ENCODE measurements at places on chromosomes 6 and 20.

- DNase-seq = no peak
Observed at GRCh38 chr6:91761621-91762020, 1174.7 kb upstream of the MAP3K7 start.

GRCh38 chr6:12356983-12357972 is 67.1 kb downstream of the EDN1 start:
- no peak for DNase-seq

DNA sequence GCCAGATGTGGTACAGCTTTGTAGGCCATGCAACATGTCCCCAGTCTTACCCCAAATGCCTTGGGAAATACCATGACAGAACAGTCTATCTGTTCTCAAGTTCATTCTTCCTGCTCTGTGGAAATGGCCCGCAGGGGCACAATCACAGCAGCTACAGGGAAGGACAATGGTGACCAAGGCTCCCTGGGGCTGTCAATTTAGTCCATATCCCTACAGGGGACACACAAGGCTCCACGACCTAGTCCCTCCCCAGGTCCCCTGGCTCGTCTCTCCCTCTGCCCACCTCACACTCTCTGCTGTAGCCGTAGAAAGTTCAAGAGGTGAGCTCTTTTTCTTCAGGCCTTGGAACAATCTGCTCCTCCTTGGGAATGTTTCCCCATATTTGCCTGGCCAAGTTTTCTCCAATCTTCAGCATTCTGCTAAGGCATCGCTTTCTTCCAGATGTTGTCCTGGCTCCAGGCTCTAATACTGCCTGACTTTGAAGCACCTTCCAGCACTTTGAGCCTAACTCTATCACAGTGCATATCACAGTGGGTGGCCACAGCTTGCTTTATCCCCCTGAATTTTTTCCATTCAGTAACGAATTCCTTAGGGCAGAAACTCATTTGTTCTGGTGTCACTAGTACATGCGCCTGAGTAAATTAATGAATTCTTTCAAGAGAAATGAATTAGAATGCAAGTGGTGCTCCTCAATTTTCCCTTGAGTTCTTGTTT is 92.6 kb downstream of the MAP3K7 start:
- DNase-seq = no peak

- no peak for DNase-seq
Observed at GRCh38 chr20:50115041-50115512, 2.1 kb upstream of the UBE2V1 start.

GRCh38 chr20:59564171-59564570 is 40.2 kb upstream of the PHACTR3 start:
- DNase-seq = no peak

- no peak for DNase-seq
Observed at GRCh38 chr6:150212778-150213177, 69.9 kb downstream of the PPP1R14C start.

GRCh38 chr20:23820493-23820892 is 6.0 kb downstream of the CST2 start:
- DNase-seq = no peak

DNA sequence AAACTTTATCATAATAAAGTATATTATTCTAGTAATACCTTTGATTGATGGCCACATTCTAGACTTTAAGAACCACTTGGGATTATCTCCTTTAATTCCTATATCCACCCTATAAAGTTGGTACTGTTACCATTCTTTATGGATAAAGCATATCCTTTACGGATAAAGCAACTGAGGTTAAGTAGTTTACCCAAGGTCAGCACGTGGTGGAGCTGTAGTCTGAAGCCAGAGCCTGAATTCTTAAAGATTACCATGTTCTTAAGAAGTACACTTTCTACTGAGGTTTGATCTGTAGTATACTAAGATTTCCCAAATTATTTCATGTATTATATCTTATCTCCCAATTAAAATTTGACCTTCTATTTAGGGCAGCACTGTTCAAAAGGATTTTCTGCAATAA is 3.0 kb upstream of the NCOA7 start:
- DNase-seq = no peak

DNA sequence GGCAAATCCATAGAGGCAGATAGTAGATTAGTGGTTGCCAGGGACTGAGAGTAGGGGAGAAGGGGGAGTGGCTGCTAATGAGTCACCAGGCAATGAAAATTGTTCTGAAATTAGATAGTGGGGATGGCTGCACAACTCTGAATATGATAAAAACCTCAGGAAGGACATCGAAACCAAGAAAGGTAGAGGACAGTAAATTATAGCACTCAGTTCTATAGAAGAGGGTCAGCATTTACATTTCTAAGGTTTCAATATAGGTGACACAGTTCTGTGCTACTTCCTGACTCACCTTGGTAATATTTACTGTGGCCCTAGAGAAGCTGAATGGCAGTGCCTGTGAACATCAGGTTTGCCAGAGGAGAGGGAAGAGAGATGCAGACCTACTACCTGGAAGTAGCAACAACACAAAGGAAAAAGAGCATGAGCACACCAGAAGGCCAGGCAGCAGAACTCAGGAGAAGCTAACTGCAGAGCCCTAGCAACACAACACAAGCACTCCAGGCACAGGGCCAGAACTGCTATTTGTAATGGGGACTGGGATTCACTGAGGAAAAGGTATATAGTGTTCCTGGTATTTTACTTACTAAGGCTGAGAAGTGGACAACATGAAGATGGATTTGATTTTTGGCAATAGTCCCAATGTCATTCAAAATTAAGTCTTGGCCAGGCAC is 75.9 kb downstream of the PLCG1 start:
- no peak for DNase-seq

GRCh38 chr6:1527073-1527457 is 82.7 kb upstream of the FOXC1 start:
- DNase-seq = peak; percentile 73

- DNase-seq = no peak
Observed at GRCh38 chr20:51636123-51636522, 93.6 kb upstream of the NFATC2 start.

GRCh38 chr6:4291453-4292403 is 156.4 kb upstream of the ECI2 start:
- DNase-seq = no peak

DNA sequence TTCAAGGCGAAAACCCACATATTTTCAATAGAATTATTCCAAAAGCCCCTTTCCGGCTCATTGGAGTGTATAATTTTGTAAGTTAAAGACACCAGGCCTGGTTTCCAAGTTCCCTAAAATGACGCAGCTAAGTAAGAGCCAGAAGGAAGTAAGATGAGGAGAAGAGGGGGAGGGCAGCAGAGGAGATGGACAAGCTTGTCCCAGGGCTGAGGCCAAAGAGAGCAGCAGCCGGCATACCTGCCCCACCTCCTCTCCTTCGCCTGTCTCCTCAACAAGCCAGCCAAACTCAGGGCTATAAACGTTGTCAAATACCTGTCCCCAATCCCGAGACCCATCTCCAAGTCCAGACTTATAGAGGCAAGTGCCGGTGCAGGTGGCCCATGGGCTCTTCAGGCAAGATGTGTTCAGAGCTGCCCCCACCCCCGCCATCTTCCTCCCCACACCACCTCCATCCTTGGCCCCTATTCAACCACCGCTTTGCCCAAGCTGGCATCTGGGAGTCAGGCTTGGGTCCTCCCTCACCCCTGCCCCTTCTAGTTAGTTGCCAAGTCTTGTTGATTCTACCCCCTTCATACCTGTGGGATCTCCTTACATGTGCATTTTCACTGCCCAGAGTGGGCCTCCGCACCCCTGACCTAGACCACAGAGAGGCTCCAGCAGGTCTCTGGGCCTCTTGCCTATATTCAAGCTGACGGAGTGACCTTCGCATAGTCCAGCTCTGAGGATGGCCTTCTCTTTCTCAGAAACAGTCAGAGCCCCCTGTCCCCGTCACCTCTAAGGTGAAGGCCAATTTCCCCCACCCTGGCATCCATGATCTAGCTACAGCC is 75.7 kb upstream of the SIRPA start:
- DNase-seq = no peak

- DNase-seq = no peak
Observed at GRCh38 chr6:159444056-159444760, 248.8 kb downstream of the SOD2 start.

GRCh38 chr6:5215159-5215558 is 45.6 kb downstream of the LYRM4 start:
- no peak for DNase-seq

GRCh38 chr6:52518279-52518945 is 58.4 kb downstream of the TRAM2 start:
- no peak for DNase-seq

DNA sequence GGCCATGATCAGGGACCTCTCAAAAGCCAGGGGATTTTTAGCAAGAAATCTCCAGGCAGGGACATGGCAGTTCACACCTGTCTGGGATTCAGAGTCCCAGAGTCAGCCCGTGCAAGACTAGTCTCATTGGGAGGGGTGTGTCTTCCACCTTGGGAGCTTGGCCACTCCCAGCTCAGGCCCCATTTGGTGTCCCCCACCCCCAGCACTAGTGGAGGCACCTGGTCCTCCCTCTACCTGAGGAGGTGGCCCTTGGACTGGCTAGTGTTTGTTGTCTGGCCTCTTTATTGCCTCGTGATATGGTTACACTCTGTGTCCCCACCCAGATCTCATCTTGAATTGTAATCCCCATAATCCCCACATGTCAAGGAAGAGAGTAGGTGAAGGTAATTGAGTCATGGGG is 140.8 kb upstream of the PHACTR3 start:
- DNase-seq = no peak

- DNase-seq = no peak
Observed at GRCh38 chr20:52965819-52966218, 6.3 kb upstream of the TSHZ2 start.

DNA sequence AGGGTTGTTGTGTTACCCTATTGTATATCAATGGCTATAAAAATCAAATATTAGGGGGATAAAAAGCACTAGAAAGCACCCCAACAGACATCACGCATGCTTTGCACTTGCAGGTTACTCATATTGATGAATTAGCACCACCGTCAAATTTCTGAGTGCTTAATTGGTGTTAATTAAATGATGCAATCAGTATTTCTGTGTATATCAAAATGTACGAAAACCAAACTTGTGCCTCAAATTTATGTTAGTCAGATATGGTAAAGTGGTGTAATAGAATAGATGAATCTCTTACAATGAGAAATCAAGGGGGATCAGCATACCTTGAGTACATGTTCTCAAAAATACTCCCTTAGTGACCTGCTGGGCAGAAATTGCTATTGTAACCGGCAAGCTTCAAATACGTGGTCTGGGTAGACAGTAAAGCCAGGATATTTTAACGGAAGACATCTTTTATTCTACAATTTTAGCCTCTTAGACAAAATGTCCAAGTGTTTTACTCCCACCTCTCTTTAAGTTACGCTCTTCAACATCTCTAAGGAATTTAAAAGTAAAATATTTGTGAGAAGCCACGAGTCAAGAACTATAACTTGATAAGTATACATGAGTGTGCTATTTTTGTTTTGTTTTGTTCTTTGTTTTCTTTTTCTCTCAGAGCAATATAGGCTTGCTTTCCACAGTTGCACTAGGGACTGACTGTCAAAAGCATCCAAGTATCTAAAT is 166.0 kb downstream of the QKI start:
- no peak for DNase-seq

DNA sequence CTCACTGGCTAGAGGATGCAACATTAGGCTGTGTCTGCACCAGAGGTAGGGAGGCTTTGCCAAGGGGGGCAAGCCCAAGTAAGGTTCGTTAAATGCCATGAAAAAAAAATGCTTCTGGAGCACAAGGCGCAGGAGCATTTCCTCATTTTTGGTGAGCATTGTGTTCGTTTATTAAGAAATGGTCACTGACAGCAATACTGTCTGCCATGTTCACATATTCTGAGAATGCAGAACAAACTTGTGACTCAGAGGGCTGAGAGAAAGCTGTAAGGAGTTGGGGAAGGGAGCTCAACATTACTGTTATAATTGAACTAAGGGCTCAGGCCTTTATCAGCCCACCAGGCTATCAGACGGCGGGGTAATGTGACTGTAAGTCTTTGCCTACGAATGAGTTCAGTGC is 465.4 kb upstream of the BTBD3 start:
- DNase-seq = no peak

DNA sequence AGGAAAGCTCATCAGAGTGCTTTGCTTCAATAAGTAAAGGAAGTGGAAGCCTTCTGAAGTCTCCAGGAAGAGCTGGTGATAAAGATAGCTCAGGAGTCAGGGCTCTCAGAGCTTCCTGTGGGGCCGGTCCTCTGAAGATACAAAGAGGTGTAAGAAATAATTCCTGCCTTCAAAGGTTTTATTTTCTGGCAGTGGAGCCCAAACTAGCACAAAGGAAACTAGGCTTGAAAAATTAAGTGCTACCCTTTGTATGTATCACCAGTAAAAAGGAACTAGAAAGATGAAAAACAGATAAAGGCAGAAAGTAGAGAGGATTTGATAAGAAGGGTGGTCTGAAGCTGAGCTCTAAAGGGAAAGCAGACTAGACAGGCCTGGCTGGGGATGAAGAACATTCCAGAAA is 204.1 kb upstream of the SASH1 start:
- no peak for DNase-seq

- DNase-seq = no peak
Observed at GRCh38 chr6:43405354-43405753, 22.0 kb upstream of the ABCC10 start.

DNA sequence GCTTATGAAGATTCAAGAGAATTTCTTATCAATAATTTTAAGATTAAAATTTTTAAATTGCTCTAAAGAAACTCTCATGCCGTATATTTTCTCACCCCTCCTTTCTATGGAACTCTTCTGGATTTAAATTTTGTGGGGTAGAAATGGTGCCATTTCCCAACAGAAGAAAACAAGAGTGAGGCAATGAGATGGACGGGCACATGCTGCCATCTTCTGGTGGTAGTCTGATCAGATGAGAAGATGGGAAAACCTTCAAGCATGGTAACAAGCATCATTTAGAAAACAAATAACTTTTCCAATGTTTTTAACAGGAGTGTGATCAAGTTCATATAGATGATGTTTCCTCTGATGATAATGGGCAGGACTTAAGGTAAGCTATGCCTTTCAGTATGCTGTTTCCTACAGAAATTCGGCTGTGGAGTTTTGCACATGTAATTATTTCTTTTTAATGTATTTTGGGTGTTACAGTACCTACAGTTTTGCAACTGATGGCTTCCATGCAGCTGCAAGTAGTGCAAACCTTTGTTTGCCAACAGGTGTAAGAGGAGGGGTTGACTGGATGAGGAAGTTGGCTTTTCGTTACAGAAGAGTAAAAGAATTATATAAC is 271.4 kb downstream of the EYA4 start:
- DNase-seq = no peak

GRCh38 chr6:87723170-87724078 is 21.4 kb upstream of the AKIRIN2 start:
- peak; percentile 8 for DNase-seq
